Urinary bladder (tissue), 4 donors: ENCODE measurements at places on chromosomes 6 and 20. TPM values are rescaled to one million over a fixed set of nuclear protein-coding genes. Genes with fewer than 3 reads are reported as not detected.
A peak's percentile ranks its signal among the peaks of the same experiment; 100 is the strongest.

Gene SLPI
- 6.8 TPM for total RNA-seq

DNA sequence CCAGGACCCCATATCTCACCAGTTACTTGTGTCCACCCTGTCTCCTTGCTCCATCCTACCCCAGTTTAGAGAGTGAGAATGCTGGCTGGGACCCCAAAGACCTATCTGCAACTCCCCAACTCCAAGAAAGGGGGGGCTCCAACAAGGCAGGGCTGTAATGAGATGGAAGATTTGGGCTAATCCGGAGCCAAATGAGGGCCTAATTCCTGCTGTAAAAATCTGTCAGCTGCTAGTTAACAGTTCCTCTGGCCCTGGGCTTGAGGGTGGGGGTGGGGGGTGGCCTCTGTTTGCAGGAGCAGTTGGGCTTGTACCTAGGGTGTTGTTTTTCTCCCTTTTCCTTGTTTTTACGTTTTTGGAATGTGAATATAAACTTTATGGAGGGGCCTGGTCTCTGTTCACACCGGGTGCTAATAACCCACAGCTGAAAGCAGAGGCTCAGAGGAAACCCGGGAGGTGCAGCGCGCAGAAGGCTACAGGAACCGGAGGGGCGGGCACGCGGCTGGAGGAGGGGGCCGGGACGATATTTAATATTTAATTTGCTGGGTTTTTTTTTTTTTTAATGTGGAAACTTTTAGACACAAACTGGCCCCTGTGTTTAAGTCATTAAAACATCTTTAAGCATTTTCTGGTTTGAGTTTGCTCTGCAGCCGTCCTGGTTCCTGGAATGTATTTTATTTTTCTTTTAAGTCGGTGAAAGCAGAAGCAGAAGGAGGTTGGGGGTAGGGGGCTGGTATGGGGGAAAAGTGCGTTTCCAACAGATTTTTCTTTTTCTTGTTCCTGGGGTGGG lies 70.7 kb downstream of the NCR2 start:
- DNase-seq: no peak

DNA sequence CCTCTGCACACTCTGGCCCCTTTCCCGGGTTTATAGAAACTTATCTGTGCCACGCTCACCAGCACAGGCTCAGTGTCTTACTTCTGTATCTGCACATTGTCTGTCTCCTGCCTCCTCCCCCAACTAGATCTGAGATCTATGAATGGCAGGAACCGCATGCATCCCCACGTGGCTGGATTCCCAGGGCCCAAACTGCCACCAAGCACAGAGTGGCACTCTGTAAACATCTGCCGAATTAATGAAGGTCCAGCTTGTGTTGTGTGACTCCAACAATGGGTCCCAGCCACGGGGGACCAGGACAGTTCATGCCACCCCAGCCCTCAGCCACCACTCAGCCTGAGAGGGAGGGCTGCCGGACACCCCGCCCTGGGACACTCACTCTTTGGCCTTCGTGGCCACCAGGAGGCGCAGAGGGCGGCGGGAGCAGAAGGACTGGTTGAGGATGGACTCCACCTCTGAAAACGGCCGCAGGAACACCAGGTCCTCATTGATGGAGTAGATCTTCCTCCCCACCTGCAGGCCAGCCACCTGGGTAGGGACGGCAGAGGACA lies 171.1 kb downstream of the PREX1 start:
- DNase-seq: no peak

GRCh38 chr6:35505999-35506412 lies 6.7 kb downstream of the TULP1 start:
- DNase-seq: no peak

GRCh38 chr6:134195164-134195906 lies 122.6 kb downstream of the SGK1 start:
- DNase-seq: no peak

Gene EDN3
- total RNA-seq: 3.1 TPM

GRCh38 chr6:34955442-34955841 lies 66.4 kb downstream of the ANKS1A start:
- DNase-seq: no peak

Gene PERP
- 27.6 TPM for total RNA-seq

DNA sequence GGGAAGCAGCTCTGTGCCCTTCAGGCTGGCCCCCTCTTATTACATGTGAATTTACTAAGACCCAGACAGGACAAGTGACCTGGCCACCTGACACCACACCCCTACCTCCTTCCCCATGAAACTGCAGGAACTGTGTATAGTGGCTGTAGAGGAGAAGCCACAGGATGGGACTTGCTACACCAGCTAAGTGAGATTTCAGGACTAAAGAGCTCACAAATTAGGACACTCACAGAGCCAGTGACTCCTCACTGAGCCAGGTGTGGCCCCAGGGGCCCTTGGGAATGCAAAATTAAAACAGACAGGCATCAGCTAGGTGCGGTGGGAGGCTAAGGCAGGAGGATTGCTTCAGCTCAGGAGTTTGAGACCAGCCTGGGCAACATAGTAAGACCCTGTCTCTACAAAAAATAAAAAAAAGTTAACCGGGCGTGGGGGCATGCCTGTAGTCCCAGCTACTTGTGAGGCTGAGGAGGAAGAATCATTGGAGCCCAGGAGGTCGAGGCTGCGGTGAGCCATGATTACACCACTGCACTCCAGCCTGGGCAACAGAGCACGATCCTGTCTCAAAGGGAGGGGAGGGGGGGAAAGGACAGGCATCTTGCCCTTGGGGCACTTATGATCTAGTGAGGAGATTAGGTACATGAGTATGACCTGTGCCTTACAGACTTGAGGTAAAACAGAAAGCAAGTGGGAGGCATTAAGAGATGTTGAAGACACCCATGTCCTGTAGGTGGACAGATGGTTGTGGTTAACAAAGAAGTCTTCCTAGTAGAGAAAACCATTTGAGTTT lies 23.2 kb upstream of the SRF start:
- no peak for DNase-seq

Gene POM121L2
- not detected for total RNA-seq

GRCh38 chr6:149028767-149029405 lies 282.1 kb downstream of the UST start:
- peak; percentile 81 for DNase-seq

- no peak for DNase-seq
These were observed 448.0 kb downstream of the EYS start for GRCh38 chr6:65259059-65259458.

- no peak for DNase-seq
These were observed 55.2 kb downstream of the SLX4IP start for GRCh38 chr20:10490257-10490656.

Gene ARHGAP18
- total RNA-seq: 39.5 TPM

Gene LBP
- not detected for total RNA-seq

Gene UST
- 27.8 TPM for total RNA-seq

GRCh38 chr6:14165091-14165490 lies 47.5 kb downstream of the CD83 start:
- DNase-seq: no peak

DNA sequence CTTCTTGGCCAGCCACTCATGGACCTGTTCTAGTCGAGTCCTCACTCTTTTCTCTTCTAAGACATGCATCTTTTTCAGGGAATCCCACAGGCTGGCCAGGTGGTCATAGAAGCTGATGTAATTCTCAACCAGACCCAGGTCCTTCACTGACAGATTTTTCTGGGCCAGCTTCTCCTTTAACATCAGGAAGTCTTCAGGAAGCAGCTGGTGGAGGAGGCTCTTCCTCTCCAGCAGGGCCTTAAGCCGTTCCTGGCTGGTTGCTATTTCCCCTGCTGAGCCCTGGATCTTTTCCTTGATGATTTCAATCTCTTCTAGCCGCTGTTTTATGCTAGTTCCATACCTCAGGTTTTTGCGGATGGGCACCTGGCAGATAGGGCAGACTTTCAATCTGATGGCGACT lies 28.6 kb downstream of the DDX27 start:
- DNase-seq: no peak

Gene TTBK1
- 0.32 TPM for total RNA-seq

Gene COQ3
- 4.8 TPM for total RNA-seq

Gene FOXF2
- 6.6 TPM for total RNA-seq

DNA sequence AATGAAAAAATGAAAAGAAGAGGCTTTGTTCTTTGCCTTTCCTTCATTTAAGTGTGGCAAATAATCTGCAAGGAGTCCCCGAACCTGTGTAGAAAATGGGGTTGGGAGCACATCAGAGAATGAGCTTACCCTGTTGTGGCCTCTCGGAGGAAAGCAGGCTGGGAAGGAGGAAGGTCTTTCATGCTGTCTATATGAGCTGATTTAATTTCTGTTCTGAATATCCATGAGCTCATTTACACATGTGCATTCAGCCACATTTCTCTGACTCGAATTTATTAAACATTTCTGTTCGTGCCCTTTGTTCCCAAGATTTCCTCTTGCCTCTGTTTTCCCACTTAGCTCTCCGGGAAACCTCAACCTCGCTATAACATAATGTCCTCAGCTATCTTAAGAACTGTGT lies 584.4 kb upstream of the CDH4 start:
- DNase-seq: no peak

GRCh38 chr20:50844430-50845100 lies 49.7 kb downstream of the BCAS4 start:
- peak; percentile 80 for DNase-seq

Gene TEAD3
- total RNA-seq: 14.0 TPM

Gene SLC24A3
- total RNA-seq: 12.6 TPM

DNA sequence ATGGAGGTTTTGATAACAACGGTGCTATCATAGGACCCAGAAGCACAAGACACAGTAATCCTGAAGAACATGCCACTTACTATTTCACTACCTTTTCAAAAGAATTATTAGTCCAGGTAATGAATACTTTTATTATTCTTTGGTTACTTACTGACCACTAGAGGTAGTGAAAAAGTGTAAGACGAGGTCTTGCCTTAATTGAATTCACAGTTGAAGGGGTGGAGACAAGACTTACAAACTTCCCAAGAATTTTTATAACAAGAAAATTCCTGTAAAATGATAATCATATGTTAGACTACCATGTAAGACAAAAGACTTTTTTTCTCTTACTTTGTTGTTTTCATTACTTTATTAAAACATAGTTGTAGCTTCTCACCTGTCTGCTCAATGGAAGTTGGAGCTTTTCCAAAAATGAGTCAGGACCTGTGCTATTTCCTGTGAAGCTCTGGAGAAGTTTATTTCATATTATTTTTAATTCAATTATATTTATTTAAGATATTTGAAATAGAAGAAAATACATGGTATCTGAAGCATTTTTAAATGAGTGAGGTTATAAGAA lies 52.4 kb downstream of the DOP1A start:
- no peak for DNase-seq

Gene CRIP3
- 3.9 TPM for total RNA-seq
